ENCODE measurements at places on chromosomes 5 and 9. TPM values are rescaled to one million over a fixed set of nuclear protein-coding genes. Genes with fewer than 3 reads are reported as not detected.

DNA sequence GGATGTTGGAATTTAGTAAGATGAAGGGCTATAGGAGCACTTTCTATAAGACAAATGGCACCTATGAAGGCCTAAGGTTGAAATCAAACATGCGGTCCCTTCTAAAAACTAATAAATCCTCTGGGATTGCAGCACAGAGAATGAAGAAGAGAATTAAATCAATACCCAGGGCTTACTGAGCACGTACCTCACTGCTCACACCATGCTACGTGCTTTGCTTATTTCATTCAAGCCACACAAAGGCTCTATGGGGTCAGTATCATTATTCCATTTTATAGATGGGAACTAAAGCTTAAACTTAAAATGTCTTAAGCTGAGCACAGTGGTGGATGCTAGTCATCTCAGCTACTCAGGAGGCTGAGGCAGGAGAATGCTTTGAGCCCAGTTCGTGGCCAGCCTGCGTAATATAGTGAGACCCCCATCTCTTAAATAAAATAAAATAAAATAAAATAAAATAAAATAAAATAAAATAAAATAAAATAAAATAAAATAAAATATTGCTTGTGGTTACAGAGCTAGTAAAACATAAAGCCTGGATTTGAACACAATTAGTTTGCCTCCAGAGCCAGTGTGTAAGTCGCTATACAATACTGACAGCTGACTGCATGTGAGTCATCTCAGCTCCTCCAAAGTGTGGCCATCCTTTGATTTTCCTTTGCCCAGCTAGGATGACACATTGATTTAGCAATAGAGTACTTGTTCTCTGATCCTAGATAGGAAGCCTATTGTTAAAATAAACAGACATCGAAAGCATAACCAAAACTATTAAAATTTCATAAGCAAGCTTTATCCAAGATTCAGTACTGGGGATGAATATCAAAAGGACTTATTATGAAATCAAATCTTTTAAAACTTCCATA is 20.9 kb upstream of the DPYSL3 start:
- H3K36me3 ChIP-seq, result no peaks in the 10 kb centered on the region
- DNase-seq, result peak; percentile 94
- H3K4me1 ChIP-seq, result peaks cover 9% of the 10 kb centered on the region
- no peak overlapping the region for H3K4me3 ChIP-seq

DNA sequence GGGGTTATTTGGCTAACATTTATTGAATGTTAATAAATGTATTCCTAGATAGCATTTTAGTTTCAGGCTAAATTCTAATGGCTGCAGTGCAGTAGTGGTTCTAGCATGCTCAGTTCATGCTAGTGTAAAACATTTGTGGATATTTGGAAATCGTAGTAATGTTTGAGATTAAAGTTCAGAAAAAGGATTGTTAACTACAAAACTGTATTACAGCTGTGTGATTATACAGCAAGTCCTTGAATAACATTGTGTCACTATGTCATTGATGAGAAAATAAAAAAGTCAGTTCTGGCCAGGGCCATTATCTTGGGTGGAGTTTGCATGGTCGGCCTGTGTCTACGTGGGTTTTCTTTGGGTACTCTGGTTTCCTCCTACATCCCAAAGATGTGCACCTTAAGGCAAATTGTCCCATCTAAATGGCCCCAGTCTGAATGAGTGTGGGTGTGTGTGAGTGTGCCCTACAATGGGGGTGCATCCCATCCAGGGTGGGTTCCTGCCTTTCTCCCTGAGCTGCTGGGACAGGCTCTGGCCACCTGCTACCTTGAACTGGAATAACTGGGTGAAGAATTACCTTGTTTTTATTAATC is 8.8 kb downstream of the ZSWIM6 start:
- no peaks in the 10 kb centered on the region for H3K27me3 ChIP-seq
- H3K36me3 ChIP-seq, result peaks cover 2% of the 10 kb centered on the region
- H3K4me3 ChIP-seq, result no peak overlapping the region
- no peak overlapping the region for H3K27ac ChIP-seq

DNA sequence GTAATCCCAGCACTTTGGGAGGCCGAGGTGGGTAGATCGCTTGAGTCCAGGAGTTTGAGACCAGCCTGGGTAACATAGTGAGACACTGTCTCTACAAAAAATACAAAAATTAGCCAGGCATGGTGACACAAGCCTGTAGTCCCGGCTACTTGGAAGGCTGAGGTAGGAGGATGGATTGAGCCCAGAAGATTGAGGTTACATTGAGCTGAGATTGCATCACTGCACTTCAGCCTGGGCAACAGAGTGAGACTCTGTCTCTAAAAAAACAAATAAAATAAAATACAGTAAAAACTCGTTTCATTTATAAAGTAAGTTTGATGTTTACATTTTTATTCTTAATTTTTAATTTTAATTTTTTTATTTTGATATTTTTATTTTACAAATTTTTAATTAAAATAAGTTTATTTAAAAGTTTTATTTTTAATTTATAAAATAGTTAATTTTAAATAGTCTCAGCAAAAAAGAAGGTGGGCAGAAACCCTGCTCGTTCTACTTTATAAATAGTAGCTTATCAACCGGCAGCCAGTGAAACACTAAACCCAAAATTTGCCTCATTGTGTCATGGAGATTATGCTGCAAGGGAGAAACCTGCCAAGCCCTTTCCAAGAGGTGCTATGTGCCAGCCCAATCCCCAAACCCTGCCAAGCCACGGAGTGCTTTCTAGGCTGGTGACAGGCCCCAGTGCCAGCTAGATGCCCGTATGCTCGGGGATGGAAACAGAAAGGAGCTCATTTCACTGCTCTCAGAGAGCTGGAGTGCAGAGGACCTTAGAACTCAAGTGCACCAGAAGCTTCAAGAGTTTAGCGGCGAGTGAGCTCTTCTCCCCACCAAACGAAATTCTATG is 38.9 kb downstream of the SERINC5 start:
- H3K4me1 ChIP-seq, result 0 out of 2 replicates have a peak, but pooled peaks cover 2% of the 10 kb centered on the region
- DNase-seq, result no peak
- H3K27me3 ChIP-seq, result no peaks in the 10 kb centered on the region
- H3K4me3 ChIP-seq, result no peak overlapping the region
- H3K36me3 ChIP-seq, result no peaks in the 10 kb centered on the region

DNA sequence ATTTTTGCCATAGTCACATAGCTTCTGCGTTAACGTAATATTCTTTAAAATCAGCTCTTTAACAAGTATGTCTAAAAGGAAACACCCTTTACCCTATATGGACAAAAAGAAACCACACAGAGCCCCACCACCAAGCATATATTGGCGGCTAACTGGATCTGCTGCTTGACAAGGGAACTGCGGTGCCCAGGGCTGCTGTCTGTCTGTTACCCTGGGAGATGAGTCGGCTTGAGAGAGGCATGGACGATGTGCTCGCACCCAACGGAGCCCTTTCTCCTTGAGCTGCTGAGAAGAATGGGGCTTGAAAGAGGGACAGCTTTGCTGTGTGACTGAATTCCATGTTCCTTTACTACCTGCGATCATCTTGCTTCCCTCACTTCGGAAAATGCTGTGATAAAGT is 158.6 kb upstream of the SHB start:
- peak; percentile 4 for DNase-seq
- no peak overlapping the region for H3K27ac ChIP-seq
- H3K36me3 ChIP-seq, result no peaks in the 10 kb centered on the region
- H3K4me1 ChIP-seq, result 0 out of 2 replicates have a peak, but pooled peaks cover 2% of the 10 kb centered on the region
- no peak overlapping the region for H3K4me3 ChIP-seq

DNA sequence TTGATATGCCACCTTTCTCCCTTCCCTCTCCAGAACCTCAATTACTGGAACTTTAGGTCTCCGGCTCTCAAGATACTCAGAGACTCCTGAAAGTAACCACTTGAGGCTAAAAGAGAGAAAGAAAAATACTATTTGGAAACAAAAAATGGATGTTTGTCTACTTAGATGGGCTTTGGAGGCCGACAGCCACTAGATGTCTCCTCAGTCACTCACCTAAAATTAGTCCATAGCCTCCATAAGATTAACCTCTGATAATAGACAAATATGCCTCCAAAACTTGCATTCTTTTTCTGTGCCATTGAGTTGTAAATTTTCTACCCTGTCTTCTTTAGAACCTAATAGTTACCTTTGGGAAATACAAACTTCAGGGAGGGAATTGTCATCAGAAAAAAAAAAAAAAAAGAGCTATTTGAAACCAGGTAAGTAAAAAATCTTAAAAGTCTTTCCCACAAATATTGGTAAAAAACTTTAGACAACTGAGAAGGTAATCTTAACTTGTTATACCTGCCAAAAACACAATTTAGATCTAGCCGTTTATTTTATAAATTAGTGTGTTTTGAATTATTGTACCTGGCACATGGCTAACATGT is 11.2 kb upstream of the PCDH1 start:
- no peaks in the 10 kb centered on the region for H3K4me1 ChIP-seq
- no peak overlapping the region for H3K27ac ChIP-seq
- H3K4me3 ChIP-seq, result no peak overlapping the region
- no peaks in the 10 kb centered on the region for H3K36me3 ChIP-seq

- H3K4me3 ChIP-seq, result no peak overlapping the region
- no peaks in the 10 kb centered on the region for H3K27me3 ChIP-seq
- no peaks in the 10 kb centered on the region for H3K36me3 ChIP-seq
Observed at GRCh38 chr5:42566652-42567295, 143.5 kb downstream of the GHR start.

DNA sequence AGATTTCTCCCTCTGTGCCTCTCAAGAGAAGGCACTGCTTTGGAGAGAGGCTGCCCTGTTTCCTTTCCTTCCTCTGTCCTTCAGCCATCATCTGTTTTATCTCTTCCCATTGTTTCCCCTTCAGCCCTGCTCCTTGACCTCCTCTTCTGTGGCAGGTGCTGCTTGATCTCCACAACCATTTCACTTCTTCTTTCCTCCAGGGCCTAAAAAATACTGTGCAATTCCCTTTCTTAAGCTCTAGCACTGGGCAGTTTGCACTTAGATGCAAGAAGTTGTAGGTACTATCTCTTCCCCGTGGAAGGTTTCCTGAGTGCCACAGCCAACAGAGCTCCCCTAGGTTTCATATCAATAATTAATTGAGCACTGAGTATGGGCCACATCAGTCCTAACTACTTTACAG is 8.8 kb upstream of the ADRB2 start:
- no peak for DNase-seq
- no peaks in the 10 kb centered on the region for H3K36me3 ChIP-seq
- no peaks in the 10 kb centered on the region for H3K4me1 ChIP-seq
- H3K27ac ChIP-seq, result no peak overlapping the region

DNA sequence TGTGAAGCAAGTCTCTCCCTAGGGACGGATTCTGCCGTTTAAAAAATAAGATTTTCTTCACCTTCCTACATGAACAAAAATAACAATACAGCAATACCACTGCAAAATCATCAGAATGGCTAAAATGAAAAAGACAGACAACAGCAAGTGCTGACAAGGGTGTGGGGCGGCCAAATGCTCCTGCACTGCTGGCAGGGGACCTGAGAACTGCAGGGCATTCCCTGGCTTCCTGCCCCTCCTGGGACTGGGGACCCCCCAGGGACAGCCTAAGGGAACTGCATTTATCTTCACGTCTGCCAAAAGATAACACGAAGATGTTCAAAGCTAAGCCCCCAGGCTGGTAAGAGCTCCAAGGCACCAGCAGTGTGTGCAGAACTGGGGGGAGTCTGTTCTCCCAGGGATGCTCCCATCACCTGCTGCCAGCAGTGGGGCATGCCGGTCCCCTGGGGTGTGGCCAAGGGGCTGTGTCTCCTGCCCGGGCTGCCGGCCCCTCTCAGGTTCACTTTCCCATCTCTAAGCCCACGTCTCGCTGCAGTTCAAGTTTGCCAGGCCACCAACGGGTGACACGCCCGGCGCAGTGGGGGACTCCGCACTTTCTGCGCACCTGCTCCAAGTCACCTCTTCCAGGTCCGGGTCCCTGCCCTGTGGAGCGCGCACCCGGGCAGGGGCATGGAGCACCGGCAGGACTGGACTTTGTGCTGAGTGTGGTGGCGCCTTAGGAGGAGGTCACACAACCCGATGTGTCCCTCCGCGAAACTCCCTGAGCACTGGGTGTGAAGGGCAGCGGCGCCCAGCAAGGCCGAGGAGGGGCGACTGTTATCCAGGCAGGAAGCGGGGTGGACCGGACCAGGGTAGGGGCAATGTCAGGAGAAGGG is 4.5 kb upstream of the EGFL7 start:
- H3K27ac ChIP-seq, result no peak overlapping the region
- H3K4me1 ChIP-seq, result no peaks in the 10 kb centered on the region
- no peaks in the 10 kb centered on the region for H3K36me3 ChIP-seq
- DNase-seq, result no peak
- H3K27me3 ChIP-seq, result peaks cover 32% of the 10 kb centered on the region
- no peak overlapping the region for H3K4me3 ChIP-seq

DNA sequence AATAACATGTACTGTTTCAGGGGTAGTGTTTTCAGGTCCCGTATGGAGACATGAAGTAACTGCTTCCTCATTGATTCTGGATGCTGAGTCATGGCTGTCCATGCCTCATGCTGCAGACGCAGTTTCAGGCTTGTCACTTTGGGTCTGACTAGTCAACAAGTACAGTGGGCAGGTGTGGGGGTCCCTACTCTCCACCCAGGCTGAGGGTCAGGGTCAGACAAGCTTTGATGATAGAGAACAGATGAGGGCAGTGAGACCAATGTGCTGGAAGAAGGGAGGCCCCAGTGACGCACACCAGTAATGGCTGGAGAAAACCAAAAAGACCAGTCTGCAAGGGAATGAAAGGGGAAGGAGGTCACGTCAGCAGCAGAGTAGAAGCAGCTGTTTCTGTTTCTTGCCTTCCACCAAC is 80.0 kb upstream of the NFIL3 start:
- no peak overlapping the region for H3K4me3 ChIP-seq
- H3K27ac ChIP-seq, result no peak overlapping the region
- peaks cover 4% of the 10 kb centered on the region for H3K4me1 ChIP-seq
- H3K36me3 ChIP-seq, result no peaks in the 10 kb centered on the region
- peak; percentile 48 for DNase-seq

GRCh38 chr5:61618577-61618976 is 286.5 kb downstream of the ZSWIM6 start:
- H3K4me3 ChIP-seq, result no peak overlapping the region
- no peaks in the 10 kb centered on the region for H3K36me3 ChIP-seq
- no peaks in the 10 kb centered on the region for H3K4me1 ChIP-seq
- H3K27me3 ChIP-seq, result peaks cover 15% of the 10 kb centered on the region
- no peak overlapping the region for H3K27ac ChIP-seq

GRCh38 chr9:121289772-121290370 is 21.9 kb downstream of the GSN start:
- DNase-seq, result no peak
- H3K27me3 ChIP-seq, result no peaks in the 10 kb centered on the region
- H3K4me1 ChIP-seq, result peaks cover 42% of the 10 kb centered on the region
- H3K36me3 ChIP-seq, result peaks cover 29% of the 10 kb centered on the region
- peak overlapping the region; percentile 82 for H3K27ac ChIP-seq

The SLC4A9 gene
- not detected for total RNA-seq

The PAXX gene
- total RNA-seq, result 4.4 TPM

The FBP1 gene
- not detected for total RNA-seq

The GBGT1 gene
- total RNA-seq, result 1.8 TPM
